ENCODE measurements at places on chromosomes 7 and 10. TPM values are rescaled to one million over a fixed set of nuclear protein-coding genes. Genes with fewer than 3 reads are reported as not detected.

Gene HKDC1
- total RNA-seq = 27.7 TPM

Gene FZD8
- 7.7 TPM for total RNA-seq

Gene COL28A1
- total RNA-seq = 0.47 TPM

Gene CFAP69
- total RNA-seq = 4.3 TPM

Gene SEC31B
- 2.3 TPM for total RNA-seq

Gene LEP
- total RNA-seq = not detected

Gene ERVW-1
- not detected for total RNA-seq

Gene HDAC9
- total RNA-seq = 6.7 TPM

Gene NME8
- not detected for total RNA-seq

Gene LIPF
- total RNA-seq = 1.1 TPM

Gene SPDYE2B
- not detected for total RNA-seq
